ENCODE measurements at places on chromosomes 3 and 15.

GRCh38 chr3:189186101-189186500 lies 14.3 kb downstream of the TPRG1 start:
- no peak for DNase-seq

DNA sequence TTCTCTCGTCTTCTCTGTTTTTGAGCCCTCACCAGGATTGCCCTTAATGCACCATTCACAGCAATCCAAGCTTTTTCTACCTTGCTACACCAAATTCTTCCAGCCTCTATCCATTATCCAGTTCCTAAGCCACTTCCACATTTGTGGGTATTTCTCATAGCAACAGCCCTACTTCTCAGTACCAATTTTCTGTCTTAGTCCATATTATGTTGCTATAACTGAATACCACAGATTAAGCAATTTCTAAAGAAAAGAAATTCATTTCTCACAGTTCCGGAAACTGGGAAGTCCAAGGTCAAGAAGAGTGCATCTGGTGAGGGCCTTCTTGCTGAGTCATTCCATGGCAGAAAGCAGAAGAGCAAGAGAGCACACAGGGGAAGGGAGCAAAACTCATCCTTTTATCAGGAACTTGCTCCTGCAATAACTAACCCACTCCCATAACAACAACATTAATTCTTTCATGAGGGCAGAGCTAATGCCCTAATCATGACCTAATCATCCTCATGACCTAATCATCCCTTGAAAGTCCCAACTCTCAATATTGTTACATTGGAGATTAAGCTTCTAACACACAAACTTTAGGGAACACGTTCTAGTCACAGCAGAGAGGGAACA lies 9.7 kb upstream of the EIF1B start:
- DNase-seq = no peak

DNA sequence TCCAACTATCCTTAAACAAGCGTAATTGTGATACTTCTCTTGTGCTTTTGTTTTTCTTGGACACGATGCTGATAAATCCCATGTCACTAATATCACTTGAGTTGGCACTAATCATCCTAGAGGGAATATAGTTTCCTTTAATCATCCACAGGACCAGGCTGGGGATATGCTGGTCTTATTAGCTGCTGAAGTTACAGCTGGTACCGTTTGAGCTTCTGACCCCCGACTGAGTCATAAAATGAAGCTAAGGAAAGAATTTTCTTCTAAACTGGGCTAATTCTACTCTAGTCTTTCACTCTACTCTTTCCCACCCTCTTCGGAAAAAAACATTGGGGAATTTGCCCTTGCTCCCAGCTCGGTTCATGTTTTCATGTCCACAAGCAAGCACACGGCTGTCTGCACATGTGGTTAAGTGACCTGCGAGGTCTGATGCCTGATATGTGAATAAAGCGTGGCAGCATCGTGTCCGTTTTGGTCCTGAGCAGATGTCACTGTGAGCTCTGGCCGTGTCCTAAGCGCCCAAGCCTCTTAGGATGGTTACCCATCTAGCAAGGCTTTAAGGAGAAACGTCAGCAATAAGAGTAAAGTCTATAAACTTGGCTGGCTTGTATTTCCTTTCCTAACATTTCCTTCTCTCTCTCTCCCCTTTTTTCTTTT lies 223.7 kb downstream of the ITPR1 start:
- no peak for DNase-seq

DNA sequence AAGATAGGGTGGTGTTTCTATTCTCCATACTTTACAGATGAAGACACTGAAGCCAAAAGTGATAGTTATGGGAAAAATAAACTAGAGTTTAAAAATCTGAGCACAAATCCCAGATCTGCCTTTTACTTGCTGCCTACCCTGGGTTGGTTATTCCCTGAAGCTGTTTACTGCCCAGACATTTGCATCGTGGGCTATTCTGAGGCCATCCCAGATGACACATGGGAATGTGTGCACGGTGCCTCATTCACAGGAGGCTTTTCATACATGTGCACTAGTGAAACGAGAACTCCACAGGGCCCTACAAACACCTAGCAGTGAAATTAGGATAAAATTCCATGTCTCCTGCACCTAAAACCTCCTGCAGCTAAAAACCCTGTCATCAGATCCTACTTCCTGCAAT lies 17.5 kb downstream of the MYO5C start:
- no peak for DNase-seq

- no peak for DNase-seq
These were observed 226.3 kb upstream of the MRPL3 start for GRCh38 chr3:131728898-131729642.

GRCh38 chr3:168002786-168003368 lies 92.8 kb downstream of the GOLIM4 start:
- no peak for DNase-seq

All from substantia nigra (tissue), 51 donors.